ENCODE measurements at places on chromosomes 7 and 10.

DNA sequence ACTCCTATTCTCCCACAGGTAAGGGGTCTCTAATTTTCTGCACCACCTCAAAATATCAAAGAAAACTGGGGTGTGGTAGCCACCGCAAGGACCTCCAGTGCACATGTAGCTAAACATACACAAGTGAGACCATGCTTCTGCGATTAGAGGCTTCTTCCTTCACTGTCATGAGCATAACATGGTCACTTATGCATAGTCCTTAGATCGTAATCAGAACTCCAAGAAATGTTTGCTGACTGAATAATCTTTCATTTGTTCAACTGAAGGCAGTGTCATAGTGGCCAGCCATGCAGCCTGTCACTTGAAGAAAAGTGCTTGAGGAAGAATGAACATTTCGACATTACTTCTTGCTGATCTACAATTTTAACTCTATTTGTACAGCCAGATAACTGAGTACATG lies 14.6 kb downstream of the TWIST1 start:
- no peak for DNase-seq

- no peak for DNase-seq
Measured at GRCh38 chr10:63664341-63664885, 143.2 kb downstream of the REEP3 start.

GRCh38 chr10:127740596-127740995 lies 3.6 kb downstream of the FOXI2 start:
- no peak for DNase-seq

DNA sequence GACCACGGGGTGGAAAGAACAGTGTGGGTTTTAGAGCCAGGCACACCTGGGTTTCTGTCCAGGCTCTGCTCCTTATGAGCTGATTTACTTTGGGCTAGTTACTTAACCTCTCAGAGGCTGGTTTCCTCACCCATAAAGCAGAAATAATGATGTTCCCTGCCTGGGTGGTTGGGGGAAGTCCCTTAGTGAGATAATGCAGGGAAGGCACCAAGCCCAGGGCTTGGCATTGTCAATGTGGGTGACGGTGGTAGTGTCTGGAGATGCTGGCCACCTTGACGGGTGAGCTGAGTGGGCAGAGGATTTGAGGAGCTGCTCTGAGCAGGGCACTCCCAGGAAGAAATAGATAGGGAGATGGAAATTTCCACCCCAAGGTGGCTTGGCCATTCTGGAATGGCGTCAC lies 65.2 kb downstream of the SH2D4B start:
- no peak for DNase-seq

DNA sequence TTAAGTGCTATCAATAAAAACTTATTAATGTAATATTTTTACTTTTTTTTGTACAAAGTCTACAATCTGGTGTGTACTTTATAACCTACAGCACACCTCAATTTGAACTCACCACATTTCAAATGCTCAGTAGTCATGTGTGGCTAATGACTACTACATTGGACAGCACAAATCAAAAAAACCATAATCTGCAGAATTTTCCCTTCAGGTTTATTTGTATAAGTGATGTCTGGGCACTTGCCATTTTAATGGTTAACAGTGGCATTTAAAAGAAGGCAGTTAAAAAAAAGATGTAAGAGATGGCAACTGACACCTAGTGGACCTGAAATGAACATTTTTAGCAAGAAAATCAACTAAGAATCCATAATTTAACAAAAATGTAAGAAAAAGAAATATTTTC lies 124.6 kb upstream of the NRBF2 start:
- DNase-seq, result no peak

- no peak for DNase-seq
Measured at GRCh38 chr10:28577506-28577905, 44.6 kb downstream of the WAC start.

- DNase-seq, result no peak
Measured at GRCh38 chr10:25071227-25071626, 54.8 kb downstream of the THNSL1 start.

GRCh38 chr7:37448011-37448635 lies 541 bp downstream of the ELMO1 start:
- no peak for DNase-seq

- DNase-seq, result no peak
Measured at GRCh38 chr7:142961973-142962926, at the start of gene KEL. Gene KEL (minus strand): TSS chr7:142962363. CDS start chr7:142962206, 157 bp downstream.

GRCh38 chr10:118804262-118804773 lies 49.5 kb upstream of the CACUL1 start:
- DNase-seq, result no peak

GRCh38 chr10:132528064-132528691 lies 9.4 kb upstream of the INPP5A start:
- DNase-seq, result no peak

DNA sequence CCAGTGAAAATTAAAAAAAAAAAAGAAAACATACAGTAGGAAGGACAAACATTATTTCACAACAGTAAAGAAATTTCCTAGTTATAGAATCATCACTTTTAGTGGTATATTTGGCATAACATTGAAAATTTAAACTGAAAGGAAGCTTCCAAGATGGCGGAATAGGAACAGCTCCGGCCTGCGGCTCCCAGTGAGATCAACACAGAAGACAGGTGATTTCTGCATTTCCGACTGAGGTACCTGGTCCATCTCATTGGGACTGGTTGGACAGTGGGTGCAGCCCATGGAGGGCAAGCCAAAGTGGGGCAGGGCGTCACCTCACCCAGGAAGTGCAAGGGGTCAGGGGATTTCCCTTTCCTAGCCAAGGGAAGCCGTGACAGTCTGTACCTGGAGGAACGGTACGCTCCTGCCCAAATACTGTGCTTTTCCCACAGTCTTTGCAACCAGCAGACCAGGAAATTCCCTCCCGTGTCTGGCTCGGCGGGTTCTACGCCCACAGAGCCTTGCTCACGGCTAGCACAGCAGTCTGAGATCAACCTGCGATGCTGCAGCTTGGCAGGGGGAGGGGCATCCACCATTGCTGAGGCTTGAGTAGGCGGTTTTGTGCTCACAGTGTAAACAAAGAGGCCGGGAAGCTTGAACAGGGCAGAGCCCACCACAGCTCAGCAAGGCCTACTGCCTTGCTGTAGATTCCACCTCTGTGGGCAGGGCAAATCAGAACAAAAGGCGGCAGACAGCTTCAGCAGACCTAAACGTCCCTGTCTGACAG lies 19.4 kb downstream of the PON3 start:
- DNase-seq, result no peak

DNA sequence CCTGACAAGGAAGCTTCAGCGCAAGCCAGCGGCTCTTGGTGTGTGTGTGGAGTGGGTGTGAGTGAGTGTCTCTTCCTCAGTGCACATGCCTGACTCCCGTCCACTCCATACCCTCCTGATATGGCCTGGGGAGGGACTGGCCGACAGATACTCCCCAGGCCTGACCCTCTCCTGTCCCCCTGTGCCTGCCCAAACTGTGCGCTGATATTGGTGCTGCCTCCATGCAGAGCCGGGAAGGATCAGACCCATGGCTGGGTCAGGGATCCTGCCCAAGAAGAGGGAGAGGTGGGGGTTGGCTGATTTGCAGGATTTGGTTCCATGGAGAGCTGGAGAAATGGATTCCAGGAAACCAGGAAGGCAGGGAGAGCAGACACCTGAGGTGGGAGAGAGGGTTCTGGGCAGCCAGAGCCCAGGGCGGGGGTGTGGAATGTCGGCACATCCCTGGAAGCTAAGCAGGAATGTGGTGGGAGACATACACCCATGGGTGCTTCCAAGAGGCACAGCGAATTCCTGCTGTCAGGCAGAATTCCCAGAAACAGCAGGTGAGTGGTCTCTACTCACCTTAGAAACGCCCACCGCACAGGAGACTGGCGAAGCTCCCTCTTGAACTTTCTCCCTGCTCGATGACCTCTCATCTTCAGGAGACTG lies 6.3 kb downstream of the CALML5 start:
- DNase-seq, result no peak

- DNase-seq, result no peak
Measured at GRCh38 chr10:107480781-107481180, 316.3 kb upstream of the SORCS1 start.

DNA sequence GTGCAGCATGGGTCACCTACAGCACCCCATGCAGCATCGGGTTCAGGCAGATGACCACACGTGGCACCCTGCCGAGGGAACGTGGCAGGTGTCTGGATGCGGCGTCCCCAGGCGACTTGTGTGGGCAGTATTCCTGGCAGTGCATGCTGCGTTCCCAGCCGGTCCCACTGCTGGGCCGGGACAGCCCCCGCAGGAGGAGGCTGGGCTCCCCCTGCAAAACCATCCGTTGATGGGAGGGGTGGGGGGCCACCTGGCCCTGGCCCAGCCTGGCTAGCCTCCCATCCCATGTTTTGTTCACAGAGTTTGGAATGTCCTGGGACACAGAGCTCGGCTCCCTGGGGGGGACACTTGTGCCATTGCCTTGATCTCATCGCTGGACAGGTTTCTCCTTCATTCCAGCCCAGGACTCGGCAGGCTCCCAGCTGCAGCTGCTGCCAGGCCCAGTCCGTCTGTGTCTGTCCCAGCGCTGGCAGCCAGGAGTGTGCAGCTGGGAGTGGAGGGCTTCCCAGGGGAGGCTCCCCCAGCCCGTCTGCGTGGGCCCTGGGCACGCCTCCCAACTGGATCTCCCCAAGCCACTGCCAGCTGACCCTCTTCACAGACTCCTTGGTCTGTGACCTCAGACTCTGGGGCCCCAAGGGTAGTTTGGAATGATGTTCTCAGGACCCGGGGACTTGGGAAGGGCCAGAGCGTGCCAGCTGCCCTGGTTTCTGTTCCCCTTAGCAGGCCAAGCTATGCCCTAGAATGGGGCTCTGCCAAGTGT lies 32.6 kb downstream of the TMEM270 start:
- no peak for DNase-seq

DNA sequence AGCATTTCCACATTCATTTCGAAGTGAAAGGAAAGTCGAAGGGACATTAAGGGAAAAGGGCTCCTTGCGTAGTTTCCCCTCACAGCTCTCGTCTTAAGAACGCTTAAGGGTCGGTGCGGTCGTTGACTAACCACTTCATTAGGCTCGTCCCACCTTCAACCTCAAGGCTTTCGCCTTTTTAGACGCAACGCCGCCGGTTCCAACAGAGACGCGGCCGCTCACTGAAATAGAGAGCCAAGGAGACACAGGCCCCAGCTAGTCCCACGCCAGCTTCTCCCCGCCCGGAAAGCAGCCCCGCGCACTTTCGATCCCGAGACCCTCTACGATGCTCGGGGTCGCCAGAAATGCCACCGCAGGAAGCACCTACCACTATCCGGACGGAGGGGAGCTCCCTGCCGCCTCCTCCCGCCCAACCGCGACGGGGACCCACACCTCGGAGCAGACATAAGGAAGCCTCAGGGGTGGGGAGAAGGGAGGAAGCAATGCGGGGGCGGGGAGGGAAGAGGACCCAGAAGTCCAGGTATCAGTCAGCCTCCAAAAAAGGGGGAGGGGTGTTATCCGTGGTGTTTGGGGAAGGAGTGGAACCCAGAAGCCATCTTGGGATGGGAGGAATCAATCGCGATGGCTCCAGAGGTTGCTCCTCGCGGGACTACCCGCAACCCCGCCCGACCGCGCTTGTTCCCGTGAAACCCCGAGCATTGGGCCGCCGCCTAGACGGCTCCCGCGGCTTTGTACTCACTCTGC lies 559 bp downstream of the TRA2A start:
- DNase-seq, result peak; percentile 38

DNA sequence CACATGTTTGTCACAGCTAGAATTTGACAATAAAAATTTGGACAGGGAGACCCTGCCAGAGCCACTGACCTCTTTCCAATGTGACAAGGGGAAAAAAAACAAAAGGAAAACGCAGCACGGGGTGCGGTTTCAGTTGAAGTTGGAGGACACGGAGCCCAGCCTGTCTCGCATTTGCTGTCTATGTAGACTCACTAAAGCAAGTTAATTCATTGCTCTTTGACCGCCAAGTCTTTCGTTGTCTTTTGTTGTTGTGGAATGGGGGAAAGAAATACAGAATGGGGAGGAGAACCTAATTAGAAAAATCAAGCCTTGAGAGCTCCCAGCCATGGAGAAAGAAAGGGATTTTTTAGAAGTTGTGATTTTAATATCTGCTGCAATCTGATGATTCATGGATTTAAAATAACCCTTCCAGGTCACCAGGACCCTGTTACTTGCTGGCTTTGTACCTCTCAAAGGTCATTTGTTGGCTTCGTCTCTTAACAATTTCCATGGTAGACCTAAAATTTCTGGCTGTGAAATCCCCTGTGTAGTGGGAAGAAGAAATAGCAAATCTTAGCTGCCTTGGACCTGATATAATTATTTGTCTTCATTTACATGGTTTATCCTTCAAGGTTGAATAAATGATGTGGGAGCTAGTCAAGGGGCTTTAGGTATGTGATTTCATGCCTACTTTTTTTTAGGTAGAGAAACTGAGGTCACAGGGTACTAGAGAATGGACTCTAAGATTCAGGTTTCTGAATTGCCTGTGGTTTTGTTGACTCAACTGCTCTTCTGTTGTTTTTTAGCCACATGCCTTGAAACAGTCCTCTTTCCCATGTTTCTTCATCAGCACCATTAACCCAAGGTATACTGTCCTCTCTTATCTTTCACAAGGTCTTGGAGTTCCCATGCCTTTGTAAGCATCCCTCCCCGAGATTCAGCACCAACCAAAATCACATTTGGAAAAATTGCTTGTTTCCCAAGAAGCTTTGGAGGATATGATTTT lies 78.7 kb downstream of the TCF7L2 start:
- peak; percentile 72 for DNase-seq

All from renal cortical epithelial cell (primary cell).